ENCODE measurements at places on chromosomes 12 and 14. TPM values are rescaled to one million over a fixed set of nuclear protein-coding genes. Genes with fewer than 3 reads are reported as not detected.

PPP4R4 gene
- total RNA-seq = 2.5 TPM

DNAH10 gene
- total RNA-seq = 0.20 TPM

ALX1 gene
- total RNA-seq = not detected

DNA sequence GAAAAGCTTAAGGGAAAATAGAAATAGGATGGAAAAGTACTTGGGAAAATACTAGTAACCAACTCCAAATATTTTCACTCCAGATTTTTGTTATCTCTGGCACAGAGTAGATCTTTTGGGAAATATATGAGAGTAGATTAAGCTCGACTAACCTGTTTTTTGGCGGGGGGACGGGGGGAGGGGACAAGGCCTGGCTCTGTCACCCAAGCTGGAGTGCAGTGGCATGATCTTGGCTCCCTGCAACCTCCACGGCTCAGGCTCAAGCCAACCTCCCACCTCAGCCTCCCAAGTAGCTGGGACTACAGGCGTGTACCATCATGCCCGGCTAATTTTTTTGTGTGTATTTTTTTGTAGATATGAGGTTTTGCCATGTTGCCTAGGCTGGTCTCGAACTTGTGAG, 4.8 kb downstream of the DHRS7 start:
- peaks cover 2% of the 10 kb centered on the region for H3K36me3 ChIP-seq
- no peaks in the 10 kb centered on the region for H3K27me3 ChIP-seq
- peaks cover 3% of the 10 kb centered on the region for H3K4me1 ChIP-seq
- H3K4me3 ChIP-seq = no peak overlapping the region
- H3K27ac ChIP-seq = no peak overlapping the region

- H3K27me3 ChIP-seq = no peaks in the 10 kb centered on the region
- H3K4me1 ChIP-seq = no peaks in the 10 kb centered on the region
Measured at GRCh38 chr14:68113343-68113930, 293.9 kb downstream of the RAD51B start.

- no peak overlapping the region for H3K4me3 ChIP-seq
- DNase-seq = no peak
- no peaks in the 10 kb centered on the region for H3K4me1 ChIP-seq
- no peaks in the 10 kb centered on the region for H3K36me3 ChIP-seq
- H3K27me3 ChIP-seq = no peaks in the 10 kb centered on the region
- no peak overlapping the region for H3K27ac ChIP-seq
Measured at GRCh38 chr14:59707778-59708561, 131.4 kb upstream of the CCDC175 start.

GRCh38 chr12:83128540-83128939, 441.8 kb downstream of the TMTC2 start:
- no peak overlapping the region for H3K27ac ChIP-seq
- no peak for DNase-seq
- H3K4me3 ChIP-seq = no peak overlapping the region
- H3K36me3 ChIP-seq = no peaks in the 10 kb centered on the region
- H3K27me3 ChIP-seq = no peaks in the 10 kb centered on the region

DNA sequence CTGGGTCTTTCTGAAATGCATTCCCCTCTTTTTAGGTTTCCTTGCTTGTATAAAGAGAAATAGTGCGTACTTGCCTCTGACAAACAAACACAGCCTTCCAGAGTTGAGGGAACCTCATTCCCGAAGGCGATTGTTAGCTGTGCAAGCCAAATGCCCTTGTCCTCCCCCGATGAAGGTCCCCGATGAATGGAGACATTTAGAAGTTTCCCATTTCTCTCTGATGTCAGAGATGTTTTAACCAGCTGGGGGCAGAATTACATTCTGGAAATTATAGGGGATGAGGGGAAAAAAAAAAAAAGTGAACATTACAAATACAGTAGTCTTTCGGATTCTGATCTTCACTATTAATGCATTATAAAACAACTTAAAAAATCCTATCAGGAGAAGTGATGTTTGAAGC, 366.8 kb downstream of the VRK1 start:
- no peaks in the 10 kb centered on the region for H3K4me1 ChIP-seq
- no peaks in the 10 kb centered on the region for H3K27me3 ChIP-seq
- H3K36me3 ChIP-seq = no peaks in the 10 kb centered on the region
- H3K27ac ChIP-seq = no peak overlapping the region

DNA sequence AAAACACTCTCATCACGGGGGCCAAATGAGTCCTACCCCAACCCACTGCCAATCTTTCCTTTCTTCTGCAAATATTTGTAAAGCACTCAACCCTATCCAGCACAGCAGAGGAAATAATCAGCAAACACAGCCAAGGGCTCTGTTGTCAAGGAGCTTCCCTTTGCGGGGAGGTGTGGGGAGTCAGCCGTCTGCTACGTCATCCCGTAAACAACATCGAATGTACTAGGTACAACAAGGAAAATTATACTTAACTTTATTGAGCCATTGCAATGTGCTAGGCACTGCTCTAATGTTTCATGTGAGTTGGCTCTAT, 22.8 kb downstream of the TMEM63C start:
- no peak overlapping the region for H3K27ac ChIP-seq
- no peak overlapping the region for H3K4me3 ChIP-seq
- DNase-seq = no peak
- H3K4me1 ChIP-seq = no peaks in the 10 kb centered on the region
- H3K36me3 ChIP-seq = no peaks in the 10 kb centered on the region
- peaks cover 23% of the 10 kb centered on the region for H3K27me3 ChIP-seq

DNA sequence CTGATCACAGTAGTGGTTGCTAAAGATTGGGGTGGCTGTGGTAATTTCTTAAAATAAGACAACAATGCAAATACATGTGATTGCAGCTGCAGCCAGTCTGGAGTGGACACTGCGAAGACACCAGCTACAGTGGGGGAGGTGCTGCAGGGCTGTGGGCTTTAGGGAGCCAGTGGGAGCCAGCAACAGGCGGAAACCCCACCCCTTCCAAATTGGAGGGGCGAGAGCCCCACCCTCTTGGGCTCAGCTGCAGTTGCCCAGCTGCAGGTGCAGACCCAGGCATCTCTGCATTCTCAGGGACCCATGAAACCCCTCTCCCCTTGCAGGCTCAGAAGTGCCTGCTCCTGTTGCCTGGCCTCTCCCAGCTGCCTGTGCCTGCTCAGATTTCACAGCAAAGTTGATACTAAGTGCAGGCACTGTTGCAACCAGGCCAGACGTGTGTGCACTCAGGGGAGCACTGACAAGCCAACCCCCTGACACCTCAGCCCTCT, 104.8 kb downstream of the MYF5 start:
- H3K4me3 ChIP-seq = no peak overlapping the region
- H3K4me1 ChIP-seq = no peaks in the 10 kb centered on the region
- no peak for DNase-seq
- no peak overlapping the region for H3K27ac ChIP-seq
- no peaks in the 10 kb centered on the region for H3K27me3 ChIP-seq
- no peaks in the 10 kb centered on the region for H3K36me3 ChIP-seq

DNA sequence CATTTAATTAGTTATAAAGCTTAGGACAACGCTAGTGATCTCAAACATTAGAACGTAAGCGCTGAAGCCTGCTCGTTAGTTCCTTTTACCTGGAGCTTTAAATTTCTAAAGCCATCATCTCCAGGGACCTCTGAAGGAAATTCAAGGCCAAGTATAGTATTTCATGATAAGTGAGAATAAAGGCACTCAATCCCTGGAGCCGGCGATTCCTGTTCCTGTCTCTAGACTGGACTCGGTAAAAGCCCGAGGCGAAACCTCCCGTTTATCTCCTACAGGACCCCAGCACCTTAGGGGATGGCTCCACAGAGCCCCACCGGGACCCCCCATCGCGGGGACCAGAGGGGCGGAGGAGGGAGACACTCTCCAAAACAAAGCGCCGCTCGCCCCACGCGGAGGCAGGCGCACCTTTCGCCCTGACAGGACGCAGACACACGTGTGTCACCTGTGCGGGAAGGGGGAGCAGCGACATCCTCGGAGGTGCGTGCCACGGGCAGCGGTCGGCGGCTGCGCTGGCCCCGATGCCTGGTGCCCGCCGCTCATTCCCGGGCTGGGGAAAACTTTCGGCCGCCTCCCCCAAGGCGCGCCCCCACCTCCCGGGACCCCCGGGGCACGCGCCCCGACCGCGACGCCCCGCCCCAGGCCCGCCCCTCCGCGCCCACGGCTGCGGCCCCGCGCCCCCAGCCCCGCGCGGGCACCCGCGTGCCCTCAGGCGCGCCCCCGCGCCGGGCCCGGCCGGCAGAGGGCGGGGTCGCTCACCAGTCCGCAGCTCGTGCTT, 678 bp downstream of the RPS6KA5 start:
- H3K4me3 ChIP-seq = peak overlapping the region; percentile 79
- H3K27me3 ChIP-seq = no peaks in the 10 kb centered on the region
- peaks cover 41% of the 10 kb centered on the region for H3K4me1 ChIP-seq
- H3K36me3 ChIP-seq = no peaks in the 10 kb centered on the region
- DNase-seq = peak; percentile 30
- H3K27ac ChIP-seq = peak overlapping the region; percentile 87

GRCh38 chr12:29376118-29376517, 4.9 kb downstream of the ERGIC2 start:
- H3K36me3 ChIP-seq = no peaks in the 10 kb centered on the region
- peaks cover 17% of the 10 kb centered on the region for H3K4me1 ChIP-seq
- no peak for DNase-seq
- no peak overlapping the region for H3K27ac ChIP-seq
- H3K4me3 ChIP-seq = no peak overlapping the region

GRCh38 chr12:47816403-47817271, 3.1 kb downstream of the HDAC7 start:
- H3K4me1 ChIP-seq = peaks cover 89% of the 10 kb centered on the region
- DNase-seq = no peak
- H3K4me3 ChIP-seq = peak overlapping the region; percentile 85
- H3K36me3 ChIP-seq = peaks cover 4% of the 10 kb centered on the region
- H3K27me3 ChIP-seq = no peaks in the 10 kb centered on the region
- H3K27ac ChIP-seq = peak overlapping the region; percentile 95

DNA sequence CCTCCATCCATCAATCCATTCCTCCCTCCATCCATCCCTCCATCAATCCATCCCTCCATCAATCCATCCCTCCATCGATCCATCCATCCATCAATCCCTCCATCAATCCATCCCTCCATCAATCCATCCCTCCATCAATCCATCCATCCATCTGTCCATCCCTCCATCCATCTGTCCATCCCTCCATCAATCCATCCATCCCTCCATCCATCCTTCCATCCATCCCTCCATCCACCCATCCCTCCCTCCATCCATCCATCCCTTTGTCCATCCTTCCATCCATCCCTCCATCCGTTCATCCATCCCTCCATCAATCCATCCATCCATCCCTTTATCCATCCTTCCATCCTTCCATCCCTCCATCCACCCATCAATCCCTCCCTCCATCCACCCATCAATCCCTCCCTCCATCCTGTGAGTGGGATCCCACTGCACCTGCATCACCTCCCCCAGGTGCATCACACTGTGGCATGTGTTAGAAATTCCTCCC, 338.1 kb upstream of the SFSWAP start:
- no peak overlapping the region for H3K27ac ChIP-seq
- H3K4me3 ChIP-seq = no peak overlapping the region
- H3K27me3 ChIP-seq = peaks cover 6% of the 10 kb centered on the region
- H3K36me3 ChIP-seq = no peaks in the 10 kb centered on the region

GRCh38 chr12:85661461-85662206, 174.6 kb downstream of the RASSF9 start:
- no peak overlapping the region for H3K4me3 ChIP-seq
- H3K4me1 ChIP-seq = no peaks in the 10 kb centered on the region
- H3K27ac ChIP-seq = no peak overlapping the region

DNA sequence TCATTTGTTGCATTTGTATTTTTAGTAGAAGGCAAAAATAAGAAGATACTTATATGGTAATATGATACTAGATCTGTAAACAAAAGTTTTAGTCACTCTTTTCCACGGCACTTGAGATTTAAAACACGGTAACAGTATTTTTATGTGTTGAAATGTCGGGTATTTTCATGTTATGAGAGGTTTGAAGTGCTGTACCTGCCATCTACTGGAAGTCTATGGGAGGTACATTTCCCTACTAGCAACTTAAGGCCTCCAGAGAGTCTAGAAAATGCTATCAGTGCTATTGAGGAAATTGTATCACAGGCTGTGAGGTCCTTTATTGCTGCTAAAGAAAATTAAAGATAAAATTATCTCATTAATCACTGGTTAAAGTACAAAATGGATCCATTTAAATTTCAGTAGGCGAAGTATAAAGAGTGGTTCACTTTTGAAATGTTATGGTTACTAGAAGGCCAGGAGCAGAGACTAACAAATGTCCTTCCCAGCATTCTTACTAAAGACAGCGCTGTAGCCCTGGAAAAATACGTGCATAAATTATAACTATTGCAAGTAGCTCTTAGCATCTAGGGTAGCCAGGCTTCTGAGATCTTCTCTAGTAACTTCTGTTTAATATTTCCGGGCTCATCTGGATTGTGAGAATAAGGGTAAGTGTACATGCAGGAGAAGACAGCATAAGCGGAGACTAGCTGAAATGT, 77.6 kb upstream of the PRKD1 start:
- H3K27ac ChIP-seq = no peak overlapping the region
- H3K36me3 ChIP-seq = no peaks in the 10 kb centered on the region
- no peak overlapping the region for H3K4me3 ChIP-seq
- DNase-seq = no peak
- H3K27me3 ChIP-seq = no peaks in the 10 kb centered on the region
- H3K4me1 ChIP-seq = no peaks in the 10 kb centered on the region

DNA sequence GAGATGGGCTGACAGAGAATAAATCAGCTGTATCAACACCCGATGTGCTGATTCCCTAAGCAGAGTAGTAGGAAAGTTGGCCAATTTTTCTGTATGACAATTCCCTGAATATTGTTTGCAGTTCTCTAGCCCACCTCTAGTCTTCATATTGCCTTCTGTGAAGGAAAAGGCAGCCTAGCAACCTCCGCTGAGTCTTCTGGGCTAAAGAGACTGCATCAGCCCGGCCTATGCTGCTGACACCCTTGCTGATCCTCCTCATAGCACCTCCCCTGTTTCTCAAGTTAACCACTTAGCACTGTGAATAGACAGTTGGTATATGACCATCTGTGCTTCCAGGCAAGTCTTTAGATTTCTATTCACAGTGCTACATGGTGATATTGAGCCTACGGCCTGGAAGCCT, 161.1 kb upstream of the EGLN3 start:
- no peak for DNase-seq
- H3K27me3 ChIP-seq = no peaks in the 10 kb centered on the region
- no peaks in the 10 kb centered on the region for H3K4me1 ChIP-seq
- no peak overlapping the region for H3K27ac ChIP-seq
- H3K36me3 ChIP-seq = no peaks in the 10 kb centered on the region
- H3K4me3 ChIP-seq = no peak overlapping the region

- H3K27ac ChIP-seq = no peak overlapping the region
- DNase-seq = no peak
- no peak overlapping the region for H3K4me3 ChIP-seq
- H3K36me3 ChIP-seq = no peaks in the 10 kb centered on the region
- no peaks in the 10 kb centered on the region for H3K27me3 ChIP-seq
Measured at GRCh38 chr14:84343656-84344055, 1186.3 kb upstream of the FLRT2 start.

Measured in T-cell (primary cell).